HCT116 (cell line): ENCODE measurements at places on chromosomes 1 and 21. TPM values are rescaled to one million over a fixed set of nuclear protein-coding genes. Genes with fewer than 3 reads are reported as not detected.

DNA sequence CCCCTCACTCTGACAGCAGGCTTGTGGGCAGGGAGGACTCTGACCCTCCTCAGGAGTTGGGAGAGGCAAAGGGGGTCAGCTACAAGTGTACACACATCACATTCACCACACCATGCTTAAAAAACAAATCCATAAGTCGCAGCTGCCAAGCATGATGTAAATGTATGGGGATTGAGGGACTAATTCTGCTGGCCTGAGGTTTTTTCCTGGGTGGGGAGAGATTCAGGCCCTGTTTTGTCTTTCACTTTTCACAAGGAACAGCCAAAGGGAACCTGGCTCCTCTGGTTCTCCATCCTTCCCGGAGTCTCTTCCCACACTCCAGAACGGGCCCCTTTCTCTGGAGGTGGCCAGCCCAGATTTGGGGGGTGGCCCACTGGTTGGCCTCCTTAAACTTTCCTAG, 1.3 kb upstream of the MTARC2 start:
- no peak overlapping the region; the same call in 1 of the 2 replicates for H3K4me3 ChIP-seq
- DNase-seq, result no peak
- H3K27ac ChIP-seq, result no peak overlapping the region
- H3K27me3 ChIP-seq, result no peaks in the 10 kb centered on the region

DNA sequence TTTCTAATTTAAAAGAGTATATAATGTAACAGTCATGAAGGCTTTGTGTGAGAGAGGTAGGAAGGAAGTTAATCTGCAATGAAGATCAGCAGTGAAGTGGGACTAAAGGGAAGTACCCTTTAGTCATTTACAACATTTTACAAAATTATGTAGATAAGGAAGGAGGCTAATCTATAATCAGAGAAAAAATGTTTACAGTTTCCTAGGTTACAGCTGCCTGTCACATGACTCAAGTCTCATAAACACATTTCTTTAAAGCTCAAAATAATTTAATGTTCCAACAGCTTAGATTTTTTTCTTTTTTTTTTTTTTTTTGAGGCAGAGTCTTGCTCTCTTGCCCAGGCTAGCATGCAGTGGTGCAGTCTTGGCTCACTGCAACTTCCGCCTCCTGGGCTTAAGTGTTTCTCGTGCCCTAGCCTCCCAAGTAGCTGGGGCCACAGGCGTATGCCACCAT, 26.2 kb upstream of the CAP1 start:
- H3K36me3 ChIP-seq, result no peaks in the 10 kb centered on the region
- no peaks in the 10 kb centered on the region for H3K27me3 ChIP-seq
- no peak for DNase-seq
- H3K4me1 ChIP-seq, result peaks cover 6% of the 10 kb centered on the region; the same call in 1 of the 2 replicates
- H3K4me3 ChIP-seq, result no peak overlapping the region

DNA sequence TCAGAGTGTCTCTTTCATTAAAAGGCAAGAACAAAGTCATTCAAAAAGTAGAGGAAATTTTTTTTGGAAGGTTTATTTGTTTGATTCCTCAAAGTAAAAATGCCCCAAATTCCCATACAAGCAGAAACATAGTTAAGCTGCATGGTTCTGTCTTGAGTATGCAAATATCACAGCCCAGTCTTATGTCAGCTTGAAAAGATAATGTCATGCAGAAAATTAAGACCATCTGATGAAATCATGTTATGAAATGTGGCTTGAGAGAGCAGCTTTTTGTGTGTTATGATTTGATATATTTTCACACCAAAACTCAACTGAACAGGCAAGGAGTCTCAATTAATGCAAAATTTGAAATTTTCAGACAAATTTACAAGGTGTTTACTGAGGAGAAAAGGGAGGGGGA, 411.0 kb downstream of the LMO4 start:
- no peaks in the 10 kb centered on the region for H3K4me1 ChIP-seq
- H3K36me3 ChIP-seq, result no peaks in the 10 kb centered on the region
- no peak for DNase-seq
- no peak overlapping the region for H3K4me3 ChIP-seq

DNA sequence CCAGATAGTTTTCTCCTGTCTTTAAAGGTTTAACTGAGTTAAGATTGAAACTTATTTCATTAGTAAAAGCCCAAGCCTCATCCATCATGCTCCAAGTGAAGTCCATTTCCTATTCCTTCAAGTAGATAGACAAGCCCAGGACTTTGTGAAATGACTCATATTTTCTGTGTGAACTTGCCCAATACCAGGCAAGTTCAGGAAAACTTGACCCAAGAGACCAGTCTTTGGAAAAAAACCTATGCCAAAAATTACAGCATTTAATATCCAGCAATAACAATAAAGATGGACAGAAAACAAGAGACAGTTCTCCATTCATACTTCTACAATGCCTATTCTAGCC, 405 bp upstream of the RAB29 start:
- no peaks in the 10 kb centered on the region for H3K27me3 ChIP-seq
- peaks cover 19% of the 10 kb centered on the region for H3K4me1 ChIP-seq
- peak overlapping the region; percentile 79 for H3K4me3 ChIP-seq
- no peaks in the 10 kb centered on the region for H3K36me3 ChIP-seq

DNA sequence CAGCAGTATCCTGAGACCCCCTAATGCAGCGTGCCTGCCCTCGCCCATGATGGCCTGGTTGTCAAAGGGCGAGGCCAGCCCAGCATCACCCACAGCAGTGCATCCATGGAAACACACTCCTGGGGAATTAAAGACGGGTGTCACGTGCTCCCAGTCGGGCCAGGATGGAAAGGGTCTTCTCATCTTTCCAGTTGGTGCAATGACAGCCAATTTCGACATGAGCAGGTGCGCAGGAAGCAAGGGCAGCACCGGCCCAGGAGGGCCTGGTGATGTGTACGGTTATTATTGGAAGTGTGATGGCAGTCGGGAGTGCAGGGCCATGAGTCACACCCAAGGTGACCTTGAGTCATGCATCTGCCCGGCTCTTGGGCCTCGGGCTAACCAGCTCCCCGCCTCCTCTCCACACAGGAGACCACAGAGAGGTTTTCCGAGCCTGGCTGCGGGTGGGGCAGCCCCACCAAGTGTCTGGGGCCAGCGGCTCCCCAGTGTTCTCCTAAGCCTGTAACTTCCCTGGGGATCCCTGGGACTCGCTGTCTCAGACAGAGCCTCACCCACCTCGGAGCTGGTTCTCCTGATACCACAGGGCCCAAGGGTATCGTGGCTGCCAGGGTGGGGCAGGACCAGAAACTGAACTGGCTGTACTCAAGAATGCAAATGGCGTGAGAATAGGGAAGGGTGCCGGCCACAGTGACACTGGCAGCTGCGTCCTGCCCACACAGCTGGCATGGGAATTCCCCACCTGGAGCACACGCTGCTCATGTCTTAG, 119.8 kb downstream of the SIK1 start:
- peaks cover 10% of the 10 kb centered on the region for H3K4me1 ChIP-seq
- no peaks in the 10 kb centered on the region for H3K36me3 ChIP-seq
- H3K4me3 ChIP-seq, result no peak overlapping the region
- no peak overlapping the region for H3K27ac ChIP-seq
- no peaks in the 10 kb centered on the region for H3K27me3 ChIP-seq

GRCh38 chr1:160830321-160831153, 32.1 kb downstream of the CD244 start:
- peaks cover 5% of the 10 kb centered on the region; the same call in 1 of the 2 replicates for H3K27me3 ChIP-seq
- peak; percentile 53 for DNase-seq
- no peak overlapping the region for H3K4me3 ChIP-seq

Gene NOS1AP
- 5.3 TPM for total RNA-seq

Gene SPATA45
- not detected for total RNA-seq

Gene C8A
- total RNA-seq, result 0.10 TPM

Gene CHODL
- not detected for total RNA-seq

Gene KCNT2
- total RNA-seq, result not detected

Gene RAD54L
- total RNA-seq, result 28.9 TPM

Gene MPC2
- 49.9 TPM for total RNA-seq
